ENCODE measurements at places on chromosomes 5 and 9. TPM values are rescaled to one million over a fixed set of nuclear protein-coding genes. Genes with fewer than 3 reads are reported as not detected.

DNA sequence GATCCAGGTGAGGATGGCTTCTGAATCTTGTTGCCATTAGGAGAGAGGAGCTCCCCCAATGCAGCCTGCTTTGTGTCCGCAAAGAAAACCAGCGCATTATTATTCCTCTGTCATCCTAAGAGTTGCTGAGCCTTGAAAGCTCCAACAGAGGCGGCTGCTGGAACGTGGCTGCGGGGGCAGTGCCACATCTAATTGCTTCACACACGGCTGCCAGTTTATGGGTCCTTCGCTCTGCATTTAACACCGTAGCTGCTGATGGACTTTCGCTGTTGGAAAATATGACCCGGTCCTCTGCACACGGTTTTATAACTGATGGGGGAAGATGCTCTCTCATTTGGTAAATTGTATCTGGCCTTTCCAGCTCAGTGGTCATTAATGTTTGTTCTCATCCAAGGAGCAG lies 38.0 kb downstream of the ZNF622 start:
- no peak for DNase-seq

Gene FAM78A
- total RNA-seq, result 0.87 TPM

DNA sequence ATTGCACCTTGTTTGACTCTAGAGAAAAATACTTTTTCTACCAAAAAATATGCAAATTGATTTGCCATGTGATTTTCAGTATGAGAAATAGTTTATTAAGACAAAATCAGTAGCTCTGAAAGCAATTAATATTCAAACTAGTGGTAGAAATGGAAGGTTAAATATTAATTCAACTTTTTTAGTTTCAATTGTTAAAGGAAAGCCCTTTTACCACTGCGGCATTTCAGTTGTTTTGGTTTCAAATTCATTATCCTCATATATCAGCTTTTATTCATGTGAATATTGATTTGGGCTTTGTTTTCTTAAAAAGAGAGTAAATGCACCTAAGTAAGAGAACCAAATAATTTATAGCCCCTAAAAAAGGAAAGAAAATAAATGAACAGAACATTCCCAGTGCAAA lies 660.6 kb upstream of the CHD1 start:
- DNase-seq, result no peak

DNA sequence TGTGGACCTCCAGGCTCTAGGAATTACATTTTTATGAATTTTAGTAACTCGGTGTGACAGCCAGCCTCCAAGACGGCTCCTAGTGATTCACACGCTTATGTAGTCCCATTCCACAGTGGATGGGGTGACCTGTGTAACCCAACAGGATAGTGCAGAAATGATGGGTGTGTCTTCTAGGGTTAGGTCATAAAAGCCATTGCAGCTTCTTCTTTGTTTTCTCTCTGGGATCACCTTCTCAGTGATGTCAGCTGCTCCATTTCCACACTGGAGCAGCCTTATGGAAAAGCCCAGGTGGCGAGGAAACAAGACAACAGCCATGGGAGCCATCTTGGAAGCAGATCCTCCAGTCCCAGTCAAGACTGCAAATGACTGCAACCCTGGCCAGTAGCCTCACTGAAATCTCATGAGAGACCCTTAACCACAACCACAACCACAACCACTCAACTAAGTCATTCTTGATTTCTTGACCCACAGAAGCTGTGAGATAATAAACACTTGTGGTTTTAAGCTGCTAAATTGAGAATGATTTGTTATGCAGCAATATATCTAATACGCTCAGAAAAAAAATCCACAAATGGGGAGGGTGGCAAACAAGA lies 5.1 kb upstream of the GNPDA1 start:
- DNase-seq, result peak; percentile 74

Gene PCDH1
- 1.2 TPM for total RNA-seq

- no peak for DNase-seq
Measured at GRCh38 chr5:181120306-181120705, 10.7 kb downstream of the OR2V1 start.

DNA sequence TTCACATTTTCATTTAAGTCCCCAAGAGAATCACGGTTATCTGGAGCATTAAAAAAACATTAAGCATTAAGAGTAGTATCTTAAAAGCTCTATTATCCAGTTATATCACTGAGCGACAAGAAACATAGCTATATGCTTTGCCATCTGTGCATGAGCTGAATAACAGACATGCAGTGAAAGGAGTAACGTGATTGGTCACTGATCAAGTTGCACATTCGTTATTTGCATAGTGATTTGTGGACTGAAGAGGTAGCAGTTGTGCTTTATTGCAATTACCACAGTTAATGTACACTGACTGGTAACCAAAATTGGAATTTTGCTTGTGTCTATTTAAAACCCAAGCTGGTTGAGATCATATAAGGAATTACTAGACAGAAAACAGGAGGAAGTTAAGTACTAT lies 107.4 kb downstream of the MCTP1 start:
- no peak for DNase-seq

Gene FAM221B
- total RNA-seq, result not detected

- peak; percentile 10 for DNase-seq
Measured at GRCh38 chr9:14909961-14910805, at the start of gene FREM1. Gene FREM1 (minus strand): TSS chr9:14910428. CDS start chr9:14868977, 41,451 bp downstream.

- no peak for DNase-seq
Measured at GRCh38 chr5:98880151-98880550, 48.7 kb downstream of the CHD1 start.

Gene TRPM6
- 0.29 TPM for total RNA-seq

GRCh38 chr5:79229357-79230174 lies 6.4 kb upstream of the JMY start:
- DNase-seq, result no peak

GRCh38 chr5:97388794-97389193 lies 205.7 kb upstream of the RIOK2 start:
- DNase-seq, result no peak

DNA sequence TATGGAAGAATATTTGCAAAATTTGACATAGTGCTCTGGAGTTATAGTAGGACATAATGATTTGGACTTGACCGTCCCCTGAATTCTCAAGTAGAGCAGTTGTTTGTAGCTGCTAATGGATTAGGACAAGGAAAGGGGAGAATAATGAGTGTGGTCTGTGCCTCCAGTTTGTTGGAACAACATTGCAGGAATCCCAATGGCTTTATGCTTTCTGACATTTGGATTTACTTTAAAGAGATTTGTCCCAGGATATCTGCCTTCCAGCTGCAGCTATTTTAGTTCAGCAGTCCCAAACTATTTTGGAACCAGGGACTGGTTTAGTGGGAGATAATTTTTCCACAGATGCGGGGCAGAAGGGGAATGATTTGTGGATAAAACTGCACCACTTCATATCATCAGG lies 648.2 kb downstream of the SLCO4C1 start:
- DNase-seq, result no peak

- no peak for DNase-seq
Measured at GRCh38 chr9:137109250-137110146, 5.0 kb downstream of the DPP7 start.

GRCh38 chr9:113444736-113445135 lies 18.8 kb upstream of the RGS3 start:
- DNase-seq, result no peak

GRCh38 chr5:117461403-117461802 lies 886.8 kb upstream of the SEMA6A start:
- DNase-seq, result no peak

GRCh38 chr5:157076558-157076957 lies 17.6 kb upstream of the HAVCR1 start:
- peak; percentile 63 for DNase-seq

- no peak for DNase-seq
Measured at GRCh38 chr5:130966990-130967525, 198.0 kb downstream of the HINT1 start.

DNA sequence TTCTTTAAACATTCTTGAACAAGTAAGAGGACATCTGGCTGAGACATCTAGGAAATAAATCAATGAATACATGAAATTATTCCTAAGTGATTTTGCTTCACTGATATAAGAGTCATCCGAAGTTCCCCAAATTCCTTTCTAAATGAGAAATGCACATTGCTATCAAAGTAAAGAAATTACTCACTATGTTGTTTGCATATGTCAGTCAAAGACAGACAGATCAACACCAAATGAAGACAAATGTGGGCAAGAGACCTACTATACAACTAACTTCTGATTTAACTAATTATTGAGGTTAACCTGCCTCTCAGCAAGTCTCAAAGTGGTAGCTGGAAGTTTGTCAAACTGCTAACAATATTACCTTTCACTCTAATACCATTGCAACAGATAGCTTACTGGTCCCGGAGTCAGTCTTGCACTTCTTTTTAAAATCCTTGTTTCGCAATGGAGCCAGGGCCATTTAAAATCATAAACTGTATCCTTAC lies 13.2 kb downstream of the TUT7 start:
- DNase-seq, result no peak

Gene IGFBPL1
- total RNA-seq, result 0.58 TPM

GRCh38 chr9:117121316-117121715 lies 293.5 kb downstream of the ASTN2 start:
- DNase-seq, result no peak

Gene LVRN
- not detected for total RNA-seq

- no peak for DNase-seq
Measured at GRCh38 chr5:92372766-92373165, 989.6 kb upstream of the ARRDC3 start.

DNA sequence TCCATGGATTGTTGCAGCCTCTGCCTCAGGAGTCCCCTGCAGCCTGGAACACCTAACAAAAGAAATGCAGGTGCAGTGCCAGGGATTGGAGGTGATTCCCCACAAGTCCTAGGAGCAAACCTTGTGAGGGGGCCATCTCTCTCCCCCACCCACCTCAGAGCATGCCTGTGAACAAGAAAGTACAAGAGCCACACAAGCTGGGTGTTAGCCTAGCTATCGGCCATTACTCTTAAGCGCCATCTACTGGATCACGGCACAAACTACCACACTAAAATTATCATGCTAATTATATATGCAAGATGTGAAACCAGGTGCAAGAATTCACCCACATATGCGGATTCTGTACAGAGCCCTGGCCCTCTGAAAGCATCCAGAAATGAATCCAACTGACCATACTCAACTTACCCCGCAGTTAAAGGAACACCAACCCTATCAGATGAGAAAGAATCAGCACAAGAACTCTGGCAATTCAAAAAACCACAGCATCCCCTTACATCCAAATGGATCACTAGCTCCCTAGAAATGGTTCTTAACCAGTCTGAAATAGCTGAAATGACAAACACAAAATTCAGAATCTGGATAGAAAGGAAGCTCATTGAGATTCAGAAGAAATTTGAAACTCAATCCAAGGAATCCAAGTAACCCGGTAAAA lies 16.5 kb upstream of the PRSS3 start:
- peak; percentile 61 for DNase-seq

DNA sequence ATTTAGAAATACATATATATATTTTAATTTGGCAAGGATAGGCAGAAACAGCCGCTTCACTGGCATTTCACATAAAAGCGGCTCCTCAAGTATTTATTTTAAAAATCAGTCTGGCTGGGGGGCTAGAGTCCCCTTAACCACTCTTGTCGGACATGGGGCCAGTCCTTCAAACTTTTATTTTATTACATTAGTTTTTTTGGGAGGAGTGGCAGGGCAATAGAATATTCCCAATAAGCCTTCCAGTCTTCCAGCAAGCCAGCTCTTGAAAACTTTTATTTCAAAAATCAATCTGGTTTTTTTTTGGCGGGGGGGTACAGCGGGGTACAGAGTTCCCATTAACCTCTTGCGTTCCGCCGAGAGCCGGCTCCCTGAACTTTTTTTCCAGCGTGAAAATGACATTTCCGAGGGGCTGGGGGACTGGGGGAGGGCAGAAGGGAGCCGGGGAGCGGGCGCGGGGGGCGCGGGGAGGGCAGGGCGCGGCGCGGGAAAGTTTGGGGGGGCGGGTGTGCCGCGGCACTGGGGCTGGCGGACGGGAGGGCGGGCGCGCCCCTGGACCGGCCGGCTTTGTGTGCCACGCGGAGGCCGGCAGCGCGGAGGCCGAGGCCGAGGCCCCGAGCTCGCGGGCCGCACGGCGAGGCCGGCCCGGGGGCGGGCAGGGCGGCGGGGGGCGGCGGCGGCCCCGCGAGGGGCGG lies 504 bp upstream of the ZNF618 start:
- no peak for DNase-seq

DNA sequence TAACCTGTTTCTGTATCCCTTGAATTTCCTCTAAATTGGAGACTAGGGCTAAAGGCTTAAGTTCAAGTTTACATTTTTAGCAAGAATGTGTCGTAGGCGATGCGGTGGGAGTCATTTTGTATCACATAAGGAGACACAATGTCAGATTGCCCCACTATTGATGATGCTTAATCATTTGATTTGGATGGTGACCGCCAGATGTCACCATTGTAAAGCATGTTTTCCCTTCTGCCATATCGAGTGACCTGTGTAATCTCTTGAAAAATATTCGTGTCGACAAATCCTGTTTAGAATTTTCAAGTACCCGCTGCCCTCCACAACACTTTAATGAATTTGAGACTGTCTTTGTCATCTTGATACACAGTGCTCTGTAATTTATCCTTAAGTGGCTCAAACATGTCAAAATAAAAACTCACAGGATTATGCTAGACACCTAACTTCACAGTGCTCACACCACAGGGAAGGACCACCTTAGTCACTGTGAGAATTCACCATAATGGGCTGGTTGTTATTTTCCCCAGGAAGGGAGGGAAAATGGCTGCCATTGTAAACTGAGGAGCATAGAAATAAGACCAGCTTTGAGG lies 34.5 kb upstream of the SLC46A2 start:
- peak; percentile 43 for DNase-seq

- no peak for DNase-seq
Measured at GRCh38 chr9:92295240-92295790, 1.8 kb upstream of the IARS1 start.

DNA sequence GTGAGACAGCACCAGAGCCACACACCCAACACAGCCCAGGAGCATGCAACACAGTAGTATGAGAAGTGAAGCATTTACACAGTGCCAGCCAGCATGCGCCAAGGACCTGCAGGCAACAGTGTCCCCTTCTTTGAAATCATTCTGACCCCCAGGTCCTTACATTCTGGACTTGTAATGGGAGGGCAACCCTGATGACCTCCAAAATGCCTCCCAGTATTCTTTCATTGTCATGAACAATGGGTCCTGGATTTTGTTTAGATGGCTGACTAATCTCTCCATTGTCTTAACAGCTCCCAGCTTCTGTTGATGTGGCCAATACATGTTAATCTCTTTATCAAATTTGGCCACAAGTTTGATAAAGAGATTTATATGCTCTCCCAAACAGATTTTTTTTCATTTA lies 417.1 kb downstream of the DMRTA1 start:
- no peak for DNase-seq

All from H4 (cell line).